ENCODE measurements at places on chromosomes 7 and 10.

GRCh38 chr10:118965096-118965495 is 64.4 kb upstream of the NANOS1 start:
- no peak for DNase-seq

DNA sequence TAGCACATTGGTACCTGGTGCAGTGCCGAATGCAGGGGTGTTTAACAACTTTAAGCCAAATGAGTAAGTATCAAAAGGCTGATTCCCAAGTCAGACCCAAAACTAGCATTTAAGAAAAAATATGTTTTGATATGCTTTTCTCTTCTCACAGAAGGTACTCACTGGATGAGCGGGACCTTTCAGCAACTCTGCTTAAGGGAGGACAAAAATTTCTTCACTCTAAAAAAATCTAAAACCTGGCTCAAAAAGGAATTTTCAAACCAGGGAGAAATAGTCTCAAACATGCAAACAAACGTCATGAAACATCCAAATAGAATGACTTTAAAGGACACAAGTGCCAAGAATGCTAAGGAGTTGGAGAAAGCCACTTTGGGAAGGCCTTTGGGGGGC is 962.1 kb downstream of the KCNMA1 start:
- no peak for DNase-seq

GRCh38 chr7:132381742-132382472 is 194.4 kb downstream of the PLXNA4 start:
- peak; percentile 25 for DNase-seq

DNA sequence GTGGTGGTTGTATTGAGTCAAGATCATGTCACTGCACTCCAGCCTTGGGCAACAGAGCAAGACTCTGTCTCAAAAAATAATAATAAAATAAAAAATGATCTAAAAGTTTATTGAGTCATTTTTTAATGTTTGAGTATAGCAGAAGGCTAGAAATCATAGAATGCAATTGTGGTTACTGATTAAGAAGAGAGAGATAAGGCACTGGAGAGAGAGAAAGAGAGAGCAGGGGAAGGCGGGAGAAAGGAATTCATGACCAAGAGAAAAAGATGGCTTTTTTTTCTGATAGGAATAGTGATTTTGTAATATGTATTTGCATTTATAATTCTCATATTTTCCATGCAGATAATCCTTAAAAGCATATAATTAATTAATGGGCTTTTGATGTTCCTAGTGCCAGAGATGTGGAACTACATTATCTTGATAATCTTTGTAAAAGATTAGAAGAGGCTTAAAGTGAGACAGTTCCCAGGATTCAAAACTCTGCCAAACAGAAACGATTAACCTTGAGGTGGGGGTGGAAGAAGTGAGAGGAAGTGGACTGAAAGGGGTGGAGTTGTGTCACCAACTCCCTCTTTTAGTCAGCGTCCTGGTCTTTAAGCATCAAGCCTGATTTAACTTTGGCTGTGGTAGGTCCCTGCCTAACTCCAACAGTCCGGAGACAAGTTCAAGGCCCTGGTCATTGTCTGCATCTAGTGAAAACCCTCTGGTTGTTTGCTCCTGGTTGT is 76.2 kb downstream of the CHN2 start:
- DNase-seq, result no peak

- no peak for DNase-seq
These were observed 17.0 kb downstream of the CHST12 start for GRCh38 chr7:2420216-2420933.

DNA sequence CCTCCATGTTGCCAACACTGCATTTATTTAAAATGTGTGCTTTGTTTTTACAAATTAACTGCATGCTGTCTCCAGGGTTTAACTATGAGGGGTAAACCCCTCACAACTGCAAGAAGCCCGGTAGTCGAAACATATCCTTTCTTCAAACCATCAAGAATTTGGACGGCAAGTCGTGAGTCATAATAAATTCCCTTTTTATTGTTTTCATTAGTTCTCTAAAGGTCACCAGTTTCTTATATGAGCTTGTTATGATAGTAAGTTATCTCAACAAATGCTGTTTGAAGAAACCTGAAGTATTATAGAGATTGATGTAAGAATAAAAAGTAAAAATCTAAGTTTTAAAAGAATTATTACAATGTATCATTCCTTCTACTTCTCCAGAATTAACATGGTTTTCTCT is 12.2 kb upstream of the FIGNL1 start:
- DNase-seq, result no peak

- peak; percentile 29 for DNase-seq
These were observed 114.7 kb upstream of the AHR start for GRCh38 chr7:17183630-17184328.
